ENCODE measurements at places on chromosomes 11 and 22.

GRCh38 chr11:116371146-116371545, 401.6 kb downstream of the BUD13 start:
- DNase-seq: no peak

DNA sequence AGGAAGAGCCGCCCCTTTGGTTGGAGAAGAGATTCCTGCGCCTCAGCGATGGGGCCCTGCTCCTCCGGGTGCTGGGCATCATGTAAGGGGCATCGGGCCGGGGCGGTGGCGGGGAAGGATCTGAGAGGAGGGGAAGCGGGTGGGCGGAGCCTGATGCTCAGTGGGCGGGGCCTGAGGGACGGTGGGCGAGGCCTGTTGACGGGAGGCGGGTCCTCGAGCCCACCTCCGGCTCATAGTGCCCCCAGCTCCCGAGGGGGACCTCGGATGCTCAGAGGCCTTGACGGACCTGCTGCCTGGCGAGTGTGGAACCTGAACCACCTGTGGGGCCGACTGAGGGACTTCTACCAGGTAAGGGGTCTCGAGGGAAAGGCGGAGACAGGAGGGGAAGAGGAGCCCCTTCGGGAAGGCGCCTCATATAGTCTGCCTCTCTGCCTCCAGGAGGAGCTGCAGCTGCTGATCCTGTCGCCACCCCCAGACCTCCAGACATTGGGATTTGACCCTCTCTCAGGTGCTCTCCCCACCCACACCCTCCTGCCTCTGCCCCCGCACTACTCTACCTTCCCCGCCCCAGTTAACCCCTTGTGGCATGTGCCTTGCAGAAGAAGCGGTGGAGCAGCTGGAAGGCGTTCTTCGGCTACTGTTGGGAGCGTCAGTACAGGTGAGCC, 799 bp downstream of the CCDC88B start:
- peak; percentile 54 for DNase-seq

DNA sequence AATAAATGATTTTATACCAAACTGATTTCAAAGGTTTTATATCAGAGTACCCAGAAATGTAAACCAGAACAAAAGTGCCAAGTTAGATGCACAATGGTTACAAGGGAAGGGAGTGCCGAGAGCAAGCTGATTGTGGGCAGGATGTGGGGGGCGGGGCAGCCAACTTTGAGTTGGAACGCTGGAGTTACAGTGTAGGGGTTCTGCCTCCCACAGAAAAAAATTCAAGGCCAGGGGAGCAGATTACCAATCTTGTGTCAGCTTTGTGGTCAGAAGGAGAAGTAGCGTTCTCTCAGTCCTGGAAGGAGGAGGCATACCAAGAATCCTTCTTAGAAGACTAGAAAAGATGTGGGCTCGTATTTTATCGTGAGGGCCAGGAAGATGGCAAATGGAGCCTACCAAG, 15.9 kb upstream of the POU2AF2 start:
- no peak for DNase-seq

DNA sequence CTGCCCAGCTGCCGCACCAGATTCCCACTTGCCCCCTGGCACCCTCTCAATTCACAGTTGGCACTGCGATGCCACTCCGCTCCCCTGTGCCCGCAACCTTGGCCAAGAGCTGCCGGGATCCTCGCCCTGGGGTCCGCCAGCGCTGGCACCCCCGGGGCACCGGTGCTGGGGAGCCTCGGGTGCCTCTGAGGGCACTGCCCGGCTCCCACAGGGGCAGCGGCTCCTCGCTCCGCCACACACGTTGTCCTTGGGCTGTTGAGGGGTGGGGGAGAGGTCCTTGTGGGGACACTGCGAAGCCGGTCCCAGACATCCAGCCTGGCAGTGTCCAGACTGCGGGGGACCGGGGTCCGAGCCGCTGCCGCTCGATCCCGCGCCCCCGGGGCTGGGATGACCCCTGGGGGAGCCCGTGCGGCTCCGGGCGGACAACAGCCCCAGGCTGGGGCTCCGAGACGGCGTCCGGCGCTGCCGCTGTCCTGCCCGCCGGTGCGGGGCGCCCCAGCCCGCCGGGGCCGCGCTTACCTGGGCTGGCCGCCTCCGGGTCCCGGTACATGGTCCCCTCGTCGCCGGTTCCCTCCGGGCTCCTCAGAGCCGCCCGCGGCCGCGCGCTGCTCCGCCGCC, 496 bp downstream of the SYT7 start:
- DNase-seq: no peak

GRCh38 chr11:3092603-3093141, 35.4 kb upstream of the CARS1 start:
- no peak for DNase-seq

DNA sequence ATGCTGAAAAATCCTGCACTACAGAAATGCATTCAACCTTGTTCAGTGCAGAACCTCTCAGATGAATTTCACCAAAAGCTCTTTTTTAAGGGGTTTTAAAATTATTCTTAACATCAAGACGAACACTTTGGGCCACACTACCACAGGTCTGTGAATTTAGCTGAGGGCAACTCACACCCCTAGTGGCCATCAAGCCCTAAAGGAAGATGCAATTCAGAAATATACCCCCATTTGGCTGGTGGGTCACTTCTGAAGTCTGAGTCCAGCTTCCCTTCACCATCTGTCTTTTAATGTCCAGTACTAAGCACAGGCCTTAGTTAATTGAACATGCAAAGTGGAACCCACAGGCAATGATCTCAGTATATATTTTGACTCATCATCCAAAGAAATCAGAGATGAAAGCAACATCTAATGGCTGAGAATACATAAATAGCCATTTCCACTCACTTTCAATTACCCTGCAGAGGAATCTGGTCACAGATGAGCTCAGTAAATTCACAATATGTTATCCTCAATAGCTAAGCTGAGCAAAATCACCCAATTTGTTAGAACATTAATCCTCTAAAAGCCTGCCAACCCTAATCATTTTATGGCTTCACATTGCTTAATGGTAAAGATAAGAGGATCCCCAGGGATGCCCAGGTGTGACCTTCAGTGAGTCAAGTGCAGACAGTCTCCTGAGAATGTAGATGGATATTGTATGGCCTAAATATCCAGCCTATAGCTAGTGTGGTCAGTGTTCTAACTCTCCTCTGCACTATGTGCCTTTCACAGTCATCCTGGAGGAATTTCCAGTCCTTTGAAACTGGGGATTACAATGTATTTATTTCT, 50.3 kb downstream of the FAM76B start:
- DNase-seq: no peak

DNA sequence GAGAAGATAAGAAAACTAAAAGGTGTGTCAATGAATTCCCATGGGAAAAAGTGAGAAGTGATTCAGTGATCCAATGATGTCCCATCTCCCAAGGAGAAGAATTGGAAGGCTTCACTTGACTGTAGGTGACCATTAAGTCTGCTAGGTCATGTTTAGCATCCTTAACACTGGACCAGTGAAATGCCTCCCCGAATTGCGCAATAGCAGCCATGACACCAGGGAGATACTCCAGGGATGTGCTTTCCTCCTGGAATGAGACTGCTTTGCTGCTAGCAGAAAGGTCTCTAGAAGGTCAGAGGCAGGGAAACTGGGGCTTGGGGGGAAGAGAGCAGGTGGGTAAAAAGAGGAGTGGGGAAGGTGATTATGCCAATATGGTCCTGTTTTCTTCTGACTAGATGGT, 364.3 kb downstream of the OPCML start:
- DNase-seq: no peak

DNA sequence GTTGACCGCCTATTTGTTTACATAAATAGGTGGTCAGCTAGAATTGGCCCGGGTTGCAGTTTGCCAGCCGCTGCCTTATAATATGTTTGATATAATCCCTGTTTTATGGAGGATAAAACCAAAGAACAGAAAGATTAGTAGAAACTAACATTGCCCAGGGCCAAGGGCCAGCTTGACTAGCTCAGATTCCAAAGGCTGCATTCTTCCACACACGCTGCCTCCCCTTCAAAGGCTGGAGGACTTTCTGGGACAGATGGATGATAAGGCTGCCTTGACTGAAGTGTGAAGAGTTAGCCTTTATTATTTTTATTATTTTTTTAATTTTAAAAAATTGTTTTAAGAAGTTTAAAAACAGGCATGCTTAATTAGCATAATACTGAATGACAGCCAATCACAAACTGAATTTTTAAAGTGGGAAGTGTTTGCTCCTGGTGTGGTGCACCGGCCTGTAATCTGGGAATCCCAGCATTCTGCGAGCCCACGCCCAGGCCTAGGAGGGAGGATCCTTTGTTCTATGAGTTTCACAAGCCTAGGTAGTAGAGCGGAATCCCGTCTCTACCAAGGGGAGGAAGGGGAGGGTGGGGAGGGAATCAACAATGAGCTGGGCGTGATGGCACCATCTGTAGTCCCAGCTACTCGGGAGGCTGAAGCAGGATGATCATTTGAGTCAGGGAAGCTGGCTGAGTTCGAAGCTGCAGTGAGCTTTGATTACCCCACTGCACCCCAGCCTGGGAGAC, 114.9 kb downstream of the NAV2 start:
- no peak for DNase-seq

DNA sequence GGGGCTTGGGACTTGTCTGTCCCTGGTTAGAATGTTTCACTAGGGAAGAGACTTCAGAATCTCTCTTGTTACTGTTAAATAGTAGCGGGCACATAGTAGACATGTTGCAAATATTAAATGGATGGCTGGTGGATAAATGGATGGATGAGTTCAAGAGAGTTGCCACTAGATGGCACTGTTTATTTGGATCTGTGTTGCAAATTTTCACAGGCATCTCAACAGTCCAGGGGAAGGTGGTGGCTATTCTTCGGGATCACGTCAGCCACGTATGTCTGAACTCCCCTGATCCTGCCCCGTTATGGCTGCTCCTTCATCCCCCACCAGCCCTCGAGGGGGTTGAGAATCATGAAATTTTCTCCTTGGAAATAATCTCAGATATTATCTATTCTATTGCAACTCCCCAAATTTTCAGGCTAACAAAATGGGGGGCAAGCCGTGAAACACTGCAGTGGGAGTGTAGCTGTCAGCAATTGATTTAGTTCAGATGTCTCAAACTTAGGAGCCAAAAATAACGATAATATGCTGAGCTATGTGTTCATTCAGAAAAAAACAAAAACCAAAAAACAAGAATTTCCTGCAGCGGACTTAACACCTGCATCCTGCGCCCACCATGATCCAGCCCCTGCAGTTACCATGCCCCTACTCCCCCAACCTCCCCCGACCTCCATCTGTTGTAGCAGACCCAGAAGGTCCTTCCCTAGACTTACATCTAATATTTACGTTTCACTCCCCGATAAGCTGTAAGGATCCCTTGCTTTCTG, 29.1 kb upstream of the BIRC3 start:
- DNase-seq: no peak
